CD4-positive, alpha-beta T cell (primary cell): ENCODE measurements at places on chromosomes 6 and 20.

DNA sequence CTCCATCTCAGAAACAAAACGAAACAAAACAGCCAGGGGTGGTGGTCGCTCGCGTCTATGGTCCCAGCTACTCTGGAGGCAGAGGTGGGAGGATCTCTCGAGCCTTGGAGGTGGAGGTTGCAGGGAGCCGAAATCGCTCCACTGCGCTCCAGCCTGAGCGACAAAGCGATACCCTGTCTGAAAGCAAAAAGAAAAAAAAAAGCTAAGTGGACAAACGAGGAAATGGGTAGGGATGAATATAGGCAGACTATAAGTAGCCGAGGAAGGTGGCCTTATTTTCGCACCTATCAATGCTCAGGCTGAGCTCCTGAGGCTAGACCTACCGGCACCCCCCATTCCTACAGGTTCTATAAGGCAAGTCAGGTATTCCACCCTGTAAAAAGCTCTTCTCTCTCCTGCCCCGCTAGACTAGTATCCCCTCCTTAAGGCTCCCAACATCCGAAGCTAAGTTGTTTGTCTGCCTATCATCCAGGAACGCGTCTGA is 650 bp upstream of the CASP8AP2 start:
- DNase-seq: no peak

GRCh38 chr20:4160761-4161305 is 145.5 kb upstream of the RNF24 start:
- peak; percentile 13 for DNase-seq

DNA sequence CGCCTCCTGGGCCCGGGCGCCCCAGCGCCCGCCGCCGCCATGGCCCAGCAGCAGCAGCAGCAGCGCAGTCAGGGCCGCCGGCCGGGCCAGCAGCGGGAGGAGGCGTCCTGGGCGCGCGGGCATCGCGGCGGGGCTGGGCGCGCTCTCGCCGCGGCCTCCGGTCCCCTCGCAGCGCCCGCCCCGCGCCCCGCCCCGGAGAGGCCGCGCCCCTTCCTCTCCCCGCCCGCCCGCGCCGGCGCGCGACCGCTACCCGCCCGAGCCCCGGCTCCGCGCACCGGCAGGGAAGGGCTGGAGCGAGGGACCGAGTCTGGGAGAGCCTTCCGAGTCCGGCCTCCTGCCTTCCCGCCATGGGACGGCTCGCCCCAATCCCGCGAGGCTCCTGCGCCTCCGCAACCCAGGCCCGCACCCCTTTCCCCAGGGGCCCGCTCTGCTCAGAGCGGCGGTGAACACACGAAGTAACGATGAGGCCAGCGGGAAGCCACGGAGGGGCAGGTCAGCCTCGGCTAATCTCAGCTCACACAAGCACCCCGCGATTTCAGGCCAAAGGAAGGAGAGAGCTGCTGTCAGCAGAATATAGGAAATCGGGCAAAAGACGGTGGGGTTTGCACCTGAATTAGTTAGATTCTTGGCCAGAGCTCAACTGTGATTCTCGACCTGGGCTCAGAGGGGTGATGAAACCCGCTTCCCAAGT is at the start of gene TXNDC5:
TXNDC5 (minus strand) TSS at position 135 of the 691 bp plus-strand sequence; CDS start at position 123, 12 bp downstream.
- DNase-seq: peak; percentile 32

GRCh38 chr6:117025310-117025709 is 148.3 kb downstream of the RFX6 start:
- no peak for DNase-seq

- no peak for DNase-seq
These were observed 68.7 kb downstream of the GRM1 start for GRCh38 chr6:146097586-146097985.

DNA sequence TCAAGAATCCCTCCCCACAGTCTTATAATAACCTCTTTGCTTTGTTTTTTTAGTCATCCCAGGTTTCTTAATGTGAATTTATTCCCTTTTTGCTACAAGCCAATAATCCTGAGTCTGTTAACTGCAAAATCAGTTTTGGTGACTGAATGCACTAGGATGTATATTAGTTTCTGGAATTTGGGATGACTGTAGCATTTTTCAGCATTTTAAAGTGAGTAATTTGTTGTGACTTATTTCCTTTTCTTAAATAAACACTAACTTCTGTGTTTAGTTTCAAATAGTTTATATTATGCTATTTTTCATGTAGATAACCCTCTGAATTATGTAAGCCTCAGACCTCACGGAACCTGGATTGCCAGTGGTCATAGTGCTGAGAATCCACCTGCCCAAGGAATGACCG is 5.5 kb downstream of the CST1 start:
- DNase-seq: no peak

- no peak for DNase-seq
These were observed 219.8 kb upstream of the MANEA start for GRCh38 chr6:95357380-95358020.

DNA sequence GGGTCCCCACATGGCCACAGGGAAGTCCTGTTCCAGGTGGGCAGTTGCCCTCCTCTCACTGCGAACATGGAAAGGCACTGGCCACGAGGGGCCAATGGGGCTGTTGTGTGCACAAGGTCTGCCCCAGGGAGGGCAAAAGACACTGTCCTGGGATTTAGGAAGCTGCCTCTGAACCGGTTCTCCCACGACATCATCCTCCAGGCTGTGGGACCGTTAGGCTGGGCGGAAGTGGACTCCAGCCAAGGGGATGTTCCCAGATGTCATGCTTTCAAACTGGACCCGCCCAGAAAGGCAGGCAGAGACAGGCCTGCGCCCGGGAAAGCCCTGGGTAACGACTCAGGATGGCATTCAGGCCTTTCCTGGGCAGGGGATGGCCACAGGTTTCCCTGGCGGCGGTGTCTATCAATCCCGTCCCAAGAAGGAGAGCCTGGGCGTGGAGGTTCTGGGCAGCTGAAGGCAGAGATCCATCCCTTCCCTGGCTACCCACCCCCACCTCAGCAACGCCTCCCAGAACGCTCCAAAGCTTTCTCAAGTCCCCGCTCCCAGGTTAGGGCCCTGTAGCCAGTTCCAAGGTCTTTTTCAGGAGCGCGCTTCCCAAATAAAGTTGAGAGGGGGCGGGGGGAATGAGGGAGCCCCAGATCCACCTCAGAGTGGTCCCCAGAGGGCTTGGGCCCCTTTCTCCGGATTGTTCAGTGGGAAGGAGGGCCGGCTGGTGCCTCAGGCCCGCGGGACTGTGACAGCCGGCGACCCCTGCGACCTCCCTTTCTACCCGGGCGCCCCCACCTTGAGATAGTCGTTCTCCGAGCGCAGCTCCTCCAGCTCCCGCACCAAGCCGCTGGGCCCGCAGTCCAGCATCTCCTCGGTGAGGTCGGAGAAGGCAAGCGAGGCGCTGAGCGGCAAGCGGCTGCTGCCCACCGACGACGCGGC is 13.8 kb upstream of the TLDC2 start:
- DNase-seq: no peak

DNA sequence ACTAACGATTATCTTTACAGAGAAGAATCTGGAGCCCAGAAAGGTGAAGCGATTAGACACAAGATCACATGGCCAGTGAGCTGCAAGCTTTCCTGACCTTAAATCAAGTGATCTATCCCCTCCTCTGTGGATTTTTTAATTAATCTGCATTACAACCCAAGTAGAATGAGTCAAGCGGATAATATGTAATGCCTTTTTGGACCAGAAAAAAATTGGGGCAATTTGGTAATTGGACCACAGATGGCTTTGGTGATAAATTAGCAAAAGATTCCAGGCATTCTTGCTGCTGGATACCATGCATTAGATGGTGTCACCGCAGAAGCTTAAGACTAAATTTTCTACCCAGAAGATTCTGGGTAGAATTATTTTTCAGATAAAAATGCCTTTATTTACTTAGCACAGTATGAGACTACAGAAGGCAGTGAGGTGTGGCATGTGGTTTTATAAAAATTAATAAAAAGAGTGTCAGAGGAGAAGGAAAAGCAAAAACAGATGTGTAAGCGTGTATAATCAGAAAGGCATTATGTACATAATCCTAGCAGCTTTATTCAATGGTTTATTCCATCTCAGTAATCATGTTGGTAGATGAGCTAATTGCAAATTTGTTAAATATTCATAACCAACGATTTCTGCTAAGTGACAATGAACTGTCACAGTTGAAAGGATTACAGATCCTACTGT is 53.9 kb upstream of the PCSK2 start:
- no peak for DNase-seq

DNA sequence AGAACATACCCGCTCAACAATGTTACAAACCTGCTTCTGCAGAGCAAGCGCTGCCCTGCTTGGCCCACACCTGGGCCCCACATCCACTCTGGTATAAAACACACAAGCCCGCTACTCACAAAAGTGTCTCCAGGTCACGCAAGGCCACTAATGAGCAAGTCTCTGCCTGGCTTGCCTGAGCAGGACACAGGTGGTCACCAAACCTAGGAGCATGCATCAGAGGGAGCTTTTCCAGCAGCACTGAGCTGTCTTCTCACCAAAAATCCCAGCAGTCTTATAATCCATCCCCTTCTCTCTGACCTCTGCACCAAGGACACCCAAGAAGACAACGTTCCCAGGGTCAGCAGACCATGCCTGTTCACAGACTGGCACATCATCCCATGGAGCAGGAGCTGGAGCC is 100.8 kb downstream of the DLL1 start:
- no peak for DNase-seq

DNA sequence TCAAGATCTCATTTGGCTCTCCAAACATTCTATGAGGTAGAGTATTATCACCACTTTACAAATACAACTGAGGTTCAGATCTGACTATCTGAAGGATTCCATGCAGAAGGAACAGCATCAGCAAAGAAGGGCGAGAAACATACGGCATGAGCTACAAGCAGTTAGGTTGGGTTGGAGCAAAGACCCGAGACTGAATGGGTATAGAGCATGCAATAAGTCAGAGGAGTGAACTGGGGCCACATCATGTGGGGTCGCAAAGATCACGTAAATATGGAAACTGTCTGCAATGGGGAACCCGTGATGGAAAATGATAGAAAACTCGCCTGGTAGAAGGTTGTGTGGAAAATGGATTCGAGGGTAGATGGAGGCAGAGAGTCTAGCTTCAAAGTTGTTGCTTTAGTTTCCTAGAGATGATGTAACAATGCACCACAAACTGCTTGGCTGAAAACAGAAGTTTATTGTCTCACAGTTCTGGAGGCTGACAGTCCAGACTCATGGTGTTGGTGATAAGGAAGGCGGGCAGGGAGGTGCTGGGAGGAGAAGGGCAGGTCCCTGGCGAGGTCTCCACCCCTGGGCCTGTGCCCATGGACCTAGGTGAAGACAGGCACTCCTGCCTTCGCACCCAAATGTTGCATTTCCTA is 44.3 kb upstream of the BCLAF1 start:
- DNase-seq: no peak

DNA sequence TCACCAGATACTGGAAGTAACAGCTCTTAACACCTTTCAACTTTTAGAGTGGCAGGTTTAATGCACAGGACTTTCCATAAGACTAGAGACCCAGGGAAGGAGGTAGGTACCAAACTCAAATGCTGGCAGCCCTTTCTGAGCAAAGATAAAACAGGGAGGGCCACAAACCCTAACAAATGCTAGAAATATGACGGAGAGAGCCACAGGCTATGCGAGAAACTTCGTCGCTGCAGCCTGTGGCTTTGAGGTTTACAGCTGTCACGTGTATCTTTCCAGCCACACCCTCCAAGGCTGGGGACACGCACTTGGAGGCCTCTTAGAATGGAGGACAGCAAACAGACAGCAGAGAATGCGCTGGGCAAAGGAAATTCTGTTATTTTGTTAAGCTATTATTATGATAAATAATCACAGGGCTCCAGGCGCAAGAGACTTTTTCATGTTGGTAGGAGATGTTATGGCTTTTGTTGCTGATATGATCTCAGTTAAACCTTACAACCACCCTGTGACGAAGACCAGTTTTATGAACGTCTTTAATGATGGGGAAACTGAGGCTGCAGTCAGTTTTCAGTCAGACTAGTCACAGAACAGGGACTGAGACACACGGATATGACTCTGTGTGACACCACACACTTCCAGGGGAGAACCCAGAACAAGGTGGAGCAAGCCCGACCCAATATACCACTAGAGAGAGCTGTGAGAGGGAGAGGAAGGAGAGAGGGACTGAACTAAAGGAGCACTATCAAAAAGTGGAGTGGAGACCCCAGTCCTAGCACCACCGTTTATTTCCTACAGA is 2.0 kb downstream of the TRAM2 start:
- peak; percentile 55 for DNase-seq

DNA sequence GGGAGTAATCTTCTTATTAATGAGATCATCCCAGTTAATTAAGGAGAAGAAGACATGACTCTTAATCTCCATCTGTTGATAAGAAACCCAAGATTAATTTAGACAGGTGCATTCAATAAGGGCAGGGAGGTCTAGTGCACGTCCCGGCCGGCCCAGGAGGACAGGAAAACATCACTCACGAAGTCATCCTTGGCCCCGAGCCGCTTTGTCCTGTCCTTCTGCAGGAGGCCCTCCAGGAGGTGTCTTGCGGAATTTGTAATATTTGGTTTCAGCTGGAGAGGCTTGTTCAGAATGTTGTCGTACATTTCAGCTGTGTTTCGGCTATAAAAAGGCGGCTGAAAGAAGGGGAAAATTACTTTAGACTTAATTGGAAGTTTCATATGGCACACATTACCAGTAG is 118.4 kb upstream of the SLC2A12 start:
- DNase-seq: no peak

DNA sequence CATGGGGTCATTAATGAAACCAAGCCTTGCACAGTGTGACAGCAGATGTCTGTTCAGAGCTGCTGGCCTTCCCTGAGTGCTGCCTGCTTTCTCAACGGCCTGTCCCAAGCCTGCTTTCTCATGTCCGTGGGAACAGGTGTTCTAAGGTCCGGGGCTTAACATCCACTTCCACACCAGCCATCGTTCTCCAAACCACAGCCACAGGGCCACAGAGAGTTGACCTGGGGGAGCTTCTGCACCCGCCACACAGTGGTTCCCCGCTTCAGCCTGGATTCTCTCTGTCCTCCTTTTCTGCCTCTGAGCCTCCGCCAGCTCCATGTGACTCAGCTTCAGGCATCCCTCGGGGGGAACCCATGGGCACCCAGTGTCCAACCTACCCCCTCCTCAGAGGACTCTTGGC is 26.9 kb upstream of the PPP1R3G start:
- no peak for DNase-seq

DNA sequence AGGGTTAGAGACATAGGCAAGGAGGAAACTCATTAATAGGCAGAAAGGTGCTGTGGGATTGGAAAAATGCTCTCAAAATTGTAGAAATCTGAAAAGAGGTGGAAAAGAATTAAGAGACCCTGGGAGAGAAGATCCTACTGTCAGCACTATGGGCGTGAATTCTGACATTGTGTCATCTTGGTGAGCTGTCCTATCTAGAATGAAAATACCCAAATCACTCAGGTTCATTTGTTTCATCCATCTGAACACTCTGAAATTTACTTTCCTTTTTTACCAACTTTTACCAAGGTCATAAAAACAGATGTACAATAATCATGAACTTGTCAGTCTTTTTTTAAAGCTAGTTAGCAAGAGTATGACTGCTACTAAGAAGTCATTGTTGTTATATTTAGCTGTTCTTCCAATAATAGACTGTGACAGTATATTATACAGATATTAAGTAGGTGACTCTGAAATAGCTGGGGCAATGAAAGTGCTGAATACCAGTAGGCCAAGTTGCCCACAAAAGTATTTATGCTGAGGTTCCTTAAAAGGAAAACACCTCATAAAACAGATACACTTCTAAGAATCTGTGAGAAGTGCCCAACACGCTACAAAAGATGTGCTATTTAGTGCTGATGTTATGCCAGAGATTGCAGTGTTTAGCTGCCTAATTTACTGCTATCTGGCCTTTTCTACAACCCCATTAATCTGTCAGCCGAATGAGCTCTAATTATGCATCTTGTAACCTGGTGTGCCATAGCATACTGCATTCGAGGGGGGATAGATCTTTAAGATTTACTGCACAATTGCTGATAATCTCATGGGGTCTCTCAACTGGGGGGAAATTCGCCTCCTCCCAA is 217.5 kb upstream of the SUPT3H start:
- DNase-seq: no peak

- no peak for DNase-seq
These were observed 366 bp downstream of the SLC22A1 start for GRCh38 chr6:160121981-160122380.
